Stimulated activated CD4-positive, alpha-beta T cell treated with anti-CD3 and anti-CD28 coated beads, Interleukin-1b, Interleukin-23, amount 100 ng/mL, for 24 hours (primary cell): ENCODE measurements at places on chromosomes 2 and 18.

- no peak for DNase-seq
Observed at GRCh38 chr2:17476064-17476463, 42.2 kb downstream of the RAD51AP2 start.

- DNase-seq = no peak
Observed at GRCh38 chr2:139165601-139166000, 385.4 kb upstream of the NXPH2 start.

DNA sequence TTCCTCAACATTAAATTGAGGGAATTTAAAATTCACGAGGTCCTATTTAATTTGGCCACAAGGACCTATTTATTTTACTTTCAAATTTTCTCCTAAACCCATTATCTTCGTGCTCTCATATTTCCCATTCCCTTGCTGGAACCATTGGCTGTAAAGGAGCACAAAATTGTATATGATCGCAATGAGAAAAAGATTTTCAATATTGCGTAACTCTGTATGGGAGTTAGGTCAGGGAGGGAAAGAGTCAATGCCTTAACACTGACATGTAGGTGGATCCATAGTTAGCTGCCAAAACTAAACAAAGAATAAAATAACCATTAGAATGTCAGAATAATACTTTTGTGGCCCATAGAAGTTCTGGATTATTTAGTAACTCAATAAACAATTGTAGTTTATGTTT, 40.6 kb upstream of the ZC3H15 start:
- DNase-seq = no peak

DNA sequence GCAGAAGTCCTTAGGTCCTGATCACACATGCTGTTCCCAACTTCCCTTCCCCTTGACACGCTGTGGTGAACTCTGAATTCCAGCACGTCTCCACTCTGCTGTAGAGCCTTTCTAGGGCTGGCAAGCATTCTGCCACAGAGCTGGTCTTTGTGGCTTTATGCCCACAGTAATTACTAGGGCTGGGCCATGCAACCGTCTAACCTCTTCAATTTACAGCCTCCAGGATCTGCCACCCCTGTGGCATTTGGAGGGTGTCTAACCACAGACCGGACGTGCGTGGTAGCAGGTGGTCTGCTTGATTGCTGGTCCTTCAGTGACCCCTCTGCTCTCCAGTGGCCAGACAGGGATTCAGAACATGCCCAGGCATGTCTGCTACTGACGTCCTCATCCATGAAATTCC, 43.1 kb upstream of the TGFA start:
- no peak for DNase-seq
